ENCODE measurements at places on chromosomes 1 and 21.

GRCh38 chr1:183810756-183811544, 6.0 kb downstream of the RGL1 start:
- no peak for DNase-seq

GRCh38 chr1:221670081-221670480, 71.8 kb downstream of the DUSP10 start:
- DNase-seq: no peak

DNA sequence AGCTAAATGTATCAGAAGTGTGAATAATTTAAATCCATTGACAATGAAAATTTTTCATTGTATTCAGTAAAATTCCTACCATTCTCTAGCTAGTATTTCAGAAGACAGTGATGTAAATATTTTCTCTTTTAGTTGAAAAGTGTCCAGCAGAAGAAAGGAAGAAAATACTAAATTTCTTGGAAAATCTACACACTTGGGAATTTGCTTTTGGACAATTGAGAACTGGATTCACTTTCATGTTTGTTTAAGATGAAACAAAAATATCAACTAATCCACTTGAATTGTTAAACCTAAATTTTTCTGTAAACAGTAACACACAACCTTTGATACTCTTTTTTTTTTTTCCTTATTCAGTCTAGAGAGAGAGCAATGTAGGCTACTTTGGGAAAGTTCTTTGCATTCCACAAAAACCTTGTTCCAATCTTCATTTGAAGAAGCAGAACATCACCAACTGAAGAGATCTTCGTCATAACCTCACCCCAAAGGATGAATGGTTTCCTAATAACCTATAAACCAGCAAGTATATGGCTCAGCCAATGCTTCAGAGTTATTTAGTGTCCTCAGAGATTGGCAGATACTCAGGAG, 155.1 kb upstream of the GORAB start:
- no peak for DNase-seq

GRCh38 chr1:100423832-100424337, 71.6 kb downstream of the CDC14A start:
- no peak for DNase-seq

DNA sequence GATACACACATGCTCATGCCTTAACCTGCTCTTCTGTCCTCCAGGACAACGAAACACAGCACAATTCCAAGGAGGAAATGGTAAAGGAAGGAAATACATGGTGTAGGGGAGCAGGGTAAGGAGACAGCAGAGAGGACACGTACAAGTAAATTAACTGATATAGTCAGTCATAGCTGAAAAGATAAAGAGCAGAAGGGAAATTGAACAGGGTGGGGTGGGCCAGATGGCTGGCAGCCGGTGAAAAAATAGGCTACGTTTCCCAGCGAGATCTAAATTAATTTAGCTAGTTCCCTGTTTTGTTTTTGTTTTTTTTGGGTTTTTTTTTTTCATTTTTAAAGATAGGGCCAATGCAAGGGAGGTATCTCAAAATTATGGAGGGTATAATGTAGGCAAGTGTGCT, 109.2 kb downstream of the FAM78B start:
- no peak for DNase-seq

GRCh38 chr1:91553177-91553591, 52.5 kb downstream of the CDC7 start:
- DNase-seq: peak; percentile 43

- DNase-seq: peak; percentile 52
Observed at GRCh38 chr1:204410688-204411450, 748 bp downstream of the PPP1R15B start.

- no peak for DNase-seq
Observed at GRCh38 chr1:41774471-41774990, 144.2 kb downstream of the HIVEP3 start.

- DNase-seq: no peak
Observed at GRCh38 chr1:41963636-41964035, 44.9 kb upstream of the HIVEP3 start.

All from inflammatory macrophage treated with lipopolysaccharide for 1 hour (primary cell).